ENCODE measurements at places on chromosomes 7 and 10.

DNA sequence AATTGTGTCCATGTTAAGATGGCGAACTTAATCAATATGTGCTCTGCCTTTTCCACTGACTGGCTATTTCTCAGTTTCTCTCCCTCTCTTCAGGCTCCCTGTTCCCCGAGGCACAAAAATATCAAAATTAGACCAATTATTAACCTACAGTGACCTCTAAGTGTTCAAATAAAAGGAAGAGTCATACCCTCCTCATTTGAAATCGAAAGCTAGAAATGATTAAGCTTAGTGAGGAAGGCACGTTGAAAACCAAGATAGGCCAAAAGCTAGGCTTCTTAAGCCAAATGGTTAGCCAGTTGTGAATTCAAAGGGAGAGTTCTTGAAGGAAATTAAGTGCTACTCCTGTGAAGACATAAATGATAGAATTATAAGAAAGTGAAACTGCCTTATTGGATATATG, 81.1 kb upstream of the MBL2 start:
- DNase-seq, result no peak

DNA sequence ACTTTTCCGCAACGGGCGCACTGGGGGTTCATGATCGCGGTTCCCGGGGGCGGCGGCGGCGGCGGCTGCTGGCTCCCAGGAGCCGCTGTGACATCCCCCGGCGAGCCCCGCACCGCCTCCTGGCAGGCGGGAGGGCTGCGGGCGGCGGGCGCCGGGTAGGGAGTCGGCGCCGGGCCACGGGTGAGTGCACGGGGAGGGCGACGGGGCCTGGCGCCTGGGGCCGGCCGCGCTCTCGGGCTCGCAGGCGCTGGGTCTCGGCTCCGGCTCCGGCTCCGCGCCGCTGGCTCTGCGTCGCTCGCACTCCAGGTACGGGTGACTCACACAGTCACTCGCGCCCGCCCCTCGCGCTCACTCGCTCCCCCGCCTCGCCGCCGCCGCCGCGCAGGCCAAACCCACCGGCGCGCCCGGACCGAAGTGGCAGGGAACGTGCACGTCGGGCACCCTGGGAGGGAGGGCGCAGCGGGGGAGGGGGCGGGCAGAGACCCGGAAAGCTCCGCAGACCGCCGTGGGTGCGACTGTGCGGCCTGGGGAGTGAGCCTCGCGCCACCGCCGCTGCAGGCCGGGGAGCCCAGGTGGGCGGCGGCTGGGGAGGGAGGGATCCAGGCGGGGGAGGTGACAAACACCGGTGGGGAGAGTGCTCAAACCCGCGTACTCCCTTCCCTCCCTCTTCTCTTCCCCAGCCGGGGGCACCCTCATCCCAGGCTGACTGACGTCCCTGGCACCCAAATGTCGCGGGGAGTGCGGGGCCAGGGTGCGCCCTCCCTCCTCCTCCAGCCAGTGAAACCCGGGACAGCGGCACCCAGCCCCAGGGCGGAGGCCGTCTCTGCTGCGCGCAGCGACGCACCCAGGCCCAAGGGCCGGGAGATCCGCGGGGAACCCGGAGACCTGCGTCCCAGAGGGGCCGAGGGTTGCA, 276.9 kb upstream of the NEBL start:
- no peak for DNase-seq

DNA sequence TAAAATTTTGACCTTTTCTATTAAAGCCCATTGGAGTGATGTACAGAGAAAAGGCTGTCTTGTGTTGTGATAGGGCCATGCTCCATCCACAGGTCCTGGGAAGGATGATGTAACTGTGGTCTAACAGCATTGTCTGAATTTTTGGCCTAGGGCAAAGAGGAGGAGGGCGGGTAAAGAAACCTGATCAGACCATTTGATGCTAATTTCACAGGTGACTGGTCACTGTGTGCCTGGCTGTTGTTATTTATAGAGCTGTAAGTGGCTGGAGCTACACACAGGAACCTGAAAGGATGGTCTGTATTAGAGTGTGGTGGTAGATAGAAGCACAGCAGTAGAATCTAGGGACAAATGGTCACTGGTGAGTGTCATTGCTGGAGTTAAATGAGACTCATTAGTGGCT, 182.1 kb downstream of the AUTS2 start:
- no peak for DNase-seq

- no peak for DNase-seq
Measured at GRCh38 chr7:150365194-150365593, 3.4 kb upstream of the REPIN1 start.

- DNase-seq, result no peak
Measured at GRCh38 chr7:28269700-28270361, 89.2 kb upstream of the JAZF1 start.

DNA sequence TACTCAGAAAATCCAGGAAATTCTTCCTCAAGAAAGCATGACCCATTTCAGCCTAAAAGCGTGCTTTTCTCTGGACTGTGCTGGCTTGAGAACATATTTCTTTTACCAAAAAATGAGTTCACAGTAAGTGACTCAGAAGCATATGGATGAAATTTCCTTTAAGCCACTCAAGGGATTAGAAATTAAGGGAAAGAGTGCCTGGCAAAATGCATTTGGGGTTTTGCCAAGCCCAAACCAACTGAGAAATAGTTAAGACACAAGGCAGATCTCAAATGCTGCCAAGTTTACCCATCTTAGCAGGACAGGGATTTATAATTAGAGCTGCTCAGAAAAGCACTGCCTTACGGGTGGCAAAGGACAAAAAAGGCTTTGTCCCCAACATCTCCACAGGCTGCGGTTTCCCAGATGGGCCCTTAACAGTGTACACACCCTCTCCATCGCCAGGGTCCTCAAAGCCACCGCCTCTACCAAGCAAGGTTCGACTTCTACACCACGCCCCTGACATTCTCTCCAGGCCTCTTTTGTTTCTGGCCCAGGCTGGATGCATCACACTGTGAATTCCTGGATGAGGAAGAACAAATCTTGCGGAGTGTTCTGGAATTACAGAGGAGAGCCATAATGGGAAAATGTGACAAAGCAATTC, 30.1 kb upstream of the CDHR3 start:
- no peak for DNase-seq

GRCh38 chr10:68211669-68212068, 20.2 kb downstream of the ATOH7 start:
- DNase-seq, result no peak
